ENCODE measurements at places on chromosomes 6 and 20. TPM values are rescaled to one million over a fixed set of nuclear protein-coding genes. Genes with fewer than 3 reads are reported as not detected.
A peak's percentile ranks its signal among the peaks of the same experiment; 100 is the strongest.

DNA sequence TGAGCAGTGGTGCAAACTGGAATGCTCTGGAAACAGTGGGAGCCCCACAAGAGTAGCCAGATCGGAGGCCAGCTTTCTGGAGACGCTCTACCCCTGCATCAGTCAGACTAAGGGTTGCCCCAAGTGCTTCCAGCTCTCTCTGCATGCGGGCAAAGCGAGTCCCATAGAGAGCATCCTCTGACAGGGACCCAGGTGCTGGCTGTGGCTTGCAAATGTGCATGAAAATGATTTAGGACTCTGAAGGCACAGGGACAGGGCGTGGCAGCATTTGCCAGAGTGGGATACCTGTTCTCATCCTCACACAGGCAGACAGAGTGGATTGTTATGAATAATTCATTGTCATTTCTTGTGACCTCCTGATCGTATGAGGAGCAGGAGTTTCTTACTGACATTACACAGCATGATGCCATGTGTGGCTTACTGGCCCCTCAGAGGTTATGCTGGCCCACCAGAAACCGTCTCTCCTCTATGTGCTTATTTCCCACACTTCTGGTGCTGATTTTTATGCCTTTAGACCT is 10.3 kb downstream of the RIN2 start:
- no peak overlapping the region for H3K4me3 ChIP-seq
- DNase-seq = no peak

DNA sequence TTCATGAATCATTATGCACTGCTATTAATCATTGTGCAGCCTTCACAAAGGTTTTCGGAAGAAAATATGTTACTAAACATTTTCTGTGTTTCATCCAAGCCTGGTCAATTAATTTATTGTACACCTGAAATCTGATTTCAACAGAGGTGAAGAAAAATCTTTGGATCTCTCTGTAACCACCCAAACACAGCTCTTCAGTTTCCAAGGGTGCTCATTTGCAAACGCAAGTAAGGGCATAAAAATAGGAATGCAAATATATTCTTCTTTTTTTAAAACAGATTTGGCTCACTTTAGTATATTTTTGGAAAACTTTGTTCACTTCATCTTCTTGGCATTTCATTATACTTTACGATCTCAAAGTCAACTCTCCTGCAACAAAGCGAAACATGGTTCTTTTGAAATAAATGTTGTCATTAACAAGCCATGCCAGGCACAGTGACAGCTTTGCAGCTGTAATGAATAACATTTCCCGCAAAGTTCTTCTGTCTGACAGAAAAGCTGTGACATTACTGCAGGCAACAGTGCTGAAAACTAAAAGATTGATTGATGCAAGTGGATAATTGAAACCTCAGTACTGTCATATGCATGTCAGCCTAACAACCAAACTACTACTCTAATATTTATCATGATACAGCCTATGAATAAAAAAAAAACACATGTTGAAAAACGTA is 348.3 kb downstream of the FRK start:
- DNase-seq = no peak
- H3K27me3 ChIP-seq = no peaks in the 10 kb centered on the region
- no peak overlapping the region for H3K27ac ChIP-seq
- H3K4me1 ChIP-seq = peaks cover 5% of the 10 kb centered on the region
- no peak overlapping the region for H3K4me3 ChIP-seq

- no peak for DNase-seq
- H3K36me3 ChIP-seq = no peaks in the 10 kb centered on the region
- no peak overlapping the region for H3K27ac ChIP-seq
- no peak overlapping the region for H3K4me3 ChIP-seq
- peaks cover 23% of the 10 kb centered on the region for H3K4me1 ChIP-seq
These were observed 17.8 kb downstream of the PTPRT start for GRCh38 chr20:43171930-43172329.

DNA sequence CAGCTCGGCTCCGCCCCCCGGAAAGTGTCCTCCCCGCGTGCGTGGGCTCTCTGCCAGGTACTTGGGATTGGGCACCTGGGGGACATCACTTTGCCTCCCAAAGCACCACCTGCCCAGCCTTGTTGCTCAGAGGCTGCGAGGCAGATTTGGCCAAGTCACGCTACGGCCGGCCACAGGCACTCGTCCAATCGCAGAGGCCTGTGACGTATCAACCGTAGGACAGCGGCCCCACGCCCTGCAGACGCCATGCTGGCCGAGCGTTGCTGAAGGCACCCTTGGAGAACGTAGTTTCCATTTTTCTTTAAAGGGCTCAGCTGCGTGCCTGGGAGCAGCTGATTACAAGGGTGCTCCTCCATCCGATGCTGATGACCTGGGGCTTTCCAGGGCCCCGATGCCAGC is 3.1 kb downstream of the NTSR1 start:
- no peak overlapping the region for H3K4me3 ChIP-seq
- no peaks in the 10 kb centered on the region for H3K36me3 ChIP-seq
- peaks cover 72% of the 10 kb centered on the region for H3K27me3 ChIP-seq
- DNase-seq = no peak
- no peaks in the 10 kb centered on the region for H3K4me1 ChIP-seq

DNA sequence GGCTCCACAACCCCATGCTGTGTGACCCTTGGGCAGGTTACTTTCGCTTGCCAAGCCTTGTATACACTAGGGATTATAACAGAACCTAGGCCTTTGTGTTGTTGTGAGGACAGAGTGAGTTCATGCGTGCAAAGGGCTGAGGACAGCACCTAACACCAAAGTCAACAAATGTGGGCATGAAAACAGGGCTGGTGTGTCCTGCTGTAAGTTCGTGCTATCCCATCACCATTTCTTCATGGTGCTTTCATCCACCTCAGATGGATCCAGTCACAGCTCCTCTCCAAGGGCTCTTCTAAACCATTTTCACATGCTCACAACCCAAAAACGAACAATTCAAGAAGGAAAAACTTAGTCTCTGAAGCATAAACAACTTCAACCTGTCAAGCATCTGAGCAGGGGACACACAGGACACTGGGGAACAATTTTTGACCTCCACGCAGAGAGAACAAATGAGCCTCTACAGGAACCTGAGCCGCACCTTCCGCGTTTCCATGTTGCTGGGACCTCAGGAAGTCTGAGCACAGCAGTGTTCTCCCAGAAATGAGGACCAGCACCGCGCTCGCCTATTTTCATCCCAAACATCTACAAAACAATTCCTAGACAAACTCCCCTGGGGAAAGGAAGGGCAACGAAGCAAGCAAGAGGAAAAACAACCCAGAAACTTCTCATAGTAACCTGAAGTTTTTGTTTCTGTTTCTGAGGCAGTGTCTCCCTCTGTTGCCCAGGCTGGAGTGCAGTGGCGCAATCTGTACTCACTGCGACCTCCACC is 3.1 kb downstream of the LRP11 start:
- peaks cover 53% of the 10 kb centered on the region for H3K4me1 ChIP-seq
- H3K36me3 ChIP-seq = peaks cover 3% of the 10 kb centered on the region
- DNase-seq = no peak
- peak overlapping the region; percentile 77 for H3K27ac ChIP-seq
- H3K27me3 ChIP-seq = peaks cover 13% of the 10 kb centered on the region

DNA sequence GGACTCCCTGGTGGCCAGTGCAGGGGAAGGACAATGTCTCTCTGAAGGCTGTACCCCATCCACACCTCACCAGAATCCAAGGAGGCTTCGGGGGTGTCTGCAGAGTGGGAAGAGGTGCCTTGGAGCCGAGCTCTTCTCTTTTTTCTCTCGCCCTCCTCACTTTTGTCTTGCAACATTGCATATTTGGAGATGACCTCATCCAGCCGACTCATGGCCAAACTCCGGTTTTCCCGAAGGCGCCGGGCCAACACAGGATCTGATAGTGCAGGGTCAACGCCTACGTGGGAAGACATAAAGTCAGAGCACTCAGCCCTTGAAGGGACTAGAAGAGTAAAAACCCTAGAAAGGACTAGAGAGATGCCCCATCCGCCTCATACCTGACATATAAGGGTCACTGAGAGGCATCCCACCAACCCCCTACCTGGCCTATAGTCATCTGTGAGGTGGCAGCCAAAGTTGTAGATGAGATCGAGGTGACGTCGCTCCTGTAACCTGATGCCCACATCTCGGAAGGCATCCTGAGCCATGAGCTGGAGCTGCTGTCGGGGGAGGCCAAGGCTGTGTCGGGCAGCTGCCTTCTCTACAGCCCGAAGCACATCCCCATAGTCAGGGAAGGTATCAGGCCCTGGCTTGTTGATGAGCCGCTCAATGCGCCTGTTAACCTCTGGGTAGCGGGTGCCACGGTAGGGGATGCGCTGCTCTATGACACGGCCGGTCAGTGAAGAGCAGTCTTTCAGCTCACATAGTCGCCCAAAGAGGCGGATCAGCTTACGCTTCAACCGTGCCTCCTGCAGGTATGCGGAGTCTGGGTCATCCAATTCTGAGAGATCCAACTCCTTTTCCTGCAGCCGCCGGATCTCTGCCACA is 3.0 kb upstream of the ZBTB22 start:
- H3K36me3 ChIP-seq = peaks cover 26% of the 10 kb centered on the region
- H3K27ac ChIP-seq = peak overlapping the region; percentile 85
- H3K27me3 ChIP-seq = no peaks in the 10 kb centered on the region
- H3K4me1 ChIP-seq = peaks cover 36% of the 10 kb centered on the region
- no peak for DNase-seq

GRCh38 chr20:21509079-21509596 is 4.7 kb downstream of the NKX2-2 start:
- DNase-seq = no peak
- H3K36me3 ChIP-seq = no peaks in the 10 kb centered on the region
- peak overlapping the region; percentile 77 for H3K27ac ChIP-seq
- peaks cover 8% of the 10 kb centered on the region for H3K4me1 ChIP-seq
- peaks cover 82% of the 10 kb centered on the region for H3K27me3 ChIP-seq

- peaks cover 3% of the 10 kb centered on the region for H3K36me3 ChIP-seq
- no peak overlapping the region for H3K4me3 ChIP-seq
- no peak for DNase-seq
- no peak overlapping the region for H3K27ac ChIP-seq
- H3K4me1 ChIP-seq = peaks cover 13% of the 10 kb centered on the region
These were observed 25.9 kb upstream of the CCR6 start for GRCh38 chr6:167096991-167097390.

DNA sequence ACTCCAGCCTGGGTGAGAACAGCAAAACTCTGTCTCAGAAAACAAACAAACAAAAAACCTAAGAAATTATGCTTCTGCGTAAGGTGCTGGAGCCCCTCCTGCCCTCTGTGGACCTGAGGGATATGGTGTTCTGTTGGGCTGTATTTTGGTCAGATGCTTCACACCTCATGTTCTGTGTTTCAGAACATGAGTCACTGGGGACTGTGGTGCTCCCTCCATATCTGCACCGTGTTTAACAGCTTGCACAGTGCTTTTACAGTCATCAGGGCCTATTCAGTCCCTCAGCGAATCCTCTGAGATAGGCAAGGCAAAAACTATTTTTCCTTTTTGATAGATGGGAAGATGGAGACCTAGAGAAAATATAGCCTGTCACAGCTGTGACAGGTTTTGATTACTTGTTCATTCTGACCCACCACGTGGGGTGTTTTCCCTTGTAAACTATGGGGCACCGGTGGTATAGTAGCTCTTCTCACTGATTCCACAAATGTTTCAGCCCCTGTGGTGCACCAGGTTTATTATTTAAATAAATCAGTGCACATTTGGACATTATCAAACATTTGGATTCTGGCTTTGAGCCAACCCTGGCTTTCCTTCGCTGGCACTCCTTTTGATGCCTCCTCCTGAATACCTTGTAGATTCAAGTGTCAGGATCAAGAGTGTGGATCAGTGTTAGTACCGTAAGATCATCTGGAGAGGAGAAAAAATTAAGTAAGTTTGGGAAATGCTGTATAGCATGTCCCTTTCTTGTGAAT is 9.6 kb downstream of the TTPAL start:
- H3K4me3 ChIP-seq = no peak overlapping the region
- no peak overlapping the region for H3K27ac ChIP-seq
- DNase-seq = no peak
- H3K36me3 ChIP-seq = peaks cover 16% of the 10 kb centered on the region
- H3K27me3 ChIP-seq = no peaks in the 10 kb centered on the region

DNA sequence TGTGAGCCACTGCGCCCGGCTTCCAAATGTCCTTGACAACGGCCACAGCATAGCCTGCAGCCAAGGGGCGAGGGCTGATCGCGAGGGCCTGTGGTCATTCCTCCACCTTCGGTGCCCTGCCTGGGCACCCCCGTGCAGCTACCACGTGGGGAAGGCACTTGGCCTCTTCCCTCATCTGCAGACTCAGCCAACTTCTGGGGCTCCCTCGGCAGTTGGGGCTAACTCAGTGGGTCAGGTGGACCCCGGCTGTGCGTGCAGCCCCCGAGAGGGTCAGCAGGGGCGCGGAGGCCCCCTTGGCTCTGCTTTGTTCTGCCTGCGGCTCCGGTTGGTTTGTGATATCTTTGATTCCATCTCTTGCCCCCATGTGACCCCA is 52.9 kb upstream of the BHLHE23 start:
- H3K36me3 ChIP-seq = no peaks in the 10 kb centered on the region
- H3K4me1 ChIP-seq = no peaks in the 10 kb centered on the region
- H3K4me3 ChIP-seq = no peak overlapping the region
- no peak overlapping the region for H3K27ac ChIP-seq
- DNase-seq = no peak

- no peak for DNase-seq
- no peaks in the 10 kb centered on the region for H3K36me3 ChIP-seq
- peaks cover 33% of the 10 kb centered on the region for H3K27me3 ChIP-seq
- H3K27ac ChIP-seq = no peak overlapping the region
- H3K4me3 ChIP-seq = no peak overlapping the region
- H3K4me1 ChIP-seq = peaks cover under 1% of the 10 kb centered on the region
These were observed 5.9 kb downstream of the F13A1 start for GRCh38 chr6:6314596-6314995.

The PAX1 gene
- total RNA-seq = 3.3 TPM

The CLPSL2 gene
- total RNA-seq = not detected

The PRPH2 gene
- not detected for total RNA-seq

The SPATS1 gene
- total RNA-seq = not detected

The EYA4 gene
- total RNA-seq = 0.33 TPM

The RNF114 gene
- total RNA-seq = 62.3 TPM
